CD4-positive, alpha-beta T cell treated with Interleukin-17A for 1 hour (primary cell): ENCODE measurements at places on chromosomes 3 and 15.

DNA sequence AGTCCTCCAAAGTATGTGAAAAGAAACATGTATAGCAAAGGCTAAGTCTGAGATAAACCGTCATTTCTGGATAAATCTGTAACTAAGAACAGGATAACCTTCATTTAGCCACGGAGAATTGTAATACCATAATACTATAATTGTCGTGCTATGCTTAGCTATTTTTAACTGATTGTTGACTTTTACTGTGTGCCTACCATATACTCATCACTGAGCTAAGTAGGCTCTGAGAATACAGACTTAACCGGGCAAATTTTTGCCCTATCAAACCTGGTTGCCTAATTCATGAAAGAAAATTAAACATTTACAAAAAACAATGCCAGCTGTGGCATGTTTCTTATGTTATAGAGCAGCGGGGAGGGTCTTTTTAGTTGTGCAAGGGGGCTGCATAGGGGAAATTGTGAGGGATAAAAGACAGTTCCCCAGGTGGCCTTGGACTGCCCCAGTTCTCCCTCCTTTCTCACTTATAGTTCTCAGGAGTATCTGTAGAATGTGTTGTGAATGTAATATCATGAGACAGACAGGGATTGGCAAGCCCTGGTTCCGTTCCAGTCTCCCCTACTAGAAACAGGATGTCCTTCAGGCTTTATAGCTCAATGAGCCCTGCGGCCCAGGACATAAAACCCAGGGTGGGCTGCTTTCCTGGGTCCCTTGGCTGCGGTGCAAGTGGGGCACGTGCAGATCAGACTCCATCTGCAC lies 318.5 kb downstream of the GBE1 start:
- no peak for DNase-seq

GRCh38 chr3:193452338-193452737 lies 73.8 kb upstream of the ATP13A5 start:
- no peak for DNase-seq

GRCh38 chr3:126480206-126480605 lies 4.5 kb upstream of the ZXDC start:
- DNase-seq = no peak

GRCh38 chr3:157285966-157286365 lies 126.0 kb upstream of the CCNL1 start:
- DNase-seq = no peak

GRCh38 chr15:62895139-62895866 lies 147.2 kb upstream of the TPM1 start:
- DNase-seq = no peak

- no peak for DNase-seq
These were observed 6.9 kb downstream of the TNIK start for GRCh38 chr3:171453180-171453886.

- no peak for DNase-seq
These were observed 81.7 kb downstream of the WNT5A start for GRCh38 chr3:55405436-55405835.

DNA sequence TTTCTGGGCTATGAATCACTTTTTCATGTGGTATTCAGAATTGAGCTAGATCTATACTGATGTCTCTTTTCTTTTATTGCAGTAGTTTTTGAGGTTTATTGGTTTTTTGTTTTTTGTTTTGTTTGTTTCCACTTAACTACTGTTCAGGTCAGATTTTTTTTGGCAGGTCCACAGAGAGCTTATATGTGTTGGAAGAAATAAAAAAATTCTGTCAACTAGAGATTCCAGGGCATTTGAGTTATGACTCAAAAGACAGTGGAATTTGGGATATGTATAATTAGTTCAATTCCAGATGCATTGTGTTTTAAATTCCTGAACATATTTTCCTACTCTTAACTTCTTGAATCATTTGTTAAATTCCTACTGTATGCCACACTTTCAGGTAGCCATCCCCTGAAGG lies 727.2 kb downstream of the SI start:
- no peak for DNase-seq

DNA sequence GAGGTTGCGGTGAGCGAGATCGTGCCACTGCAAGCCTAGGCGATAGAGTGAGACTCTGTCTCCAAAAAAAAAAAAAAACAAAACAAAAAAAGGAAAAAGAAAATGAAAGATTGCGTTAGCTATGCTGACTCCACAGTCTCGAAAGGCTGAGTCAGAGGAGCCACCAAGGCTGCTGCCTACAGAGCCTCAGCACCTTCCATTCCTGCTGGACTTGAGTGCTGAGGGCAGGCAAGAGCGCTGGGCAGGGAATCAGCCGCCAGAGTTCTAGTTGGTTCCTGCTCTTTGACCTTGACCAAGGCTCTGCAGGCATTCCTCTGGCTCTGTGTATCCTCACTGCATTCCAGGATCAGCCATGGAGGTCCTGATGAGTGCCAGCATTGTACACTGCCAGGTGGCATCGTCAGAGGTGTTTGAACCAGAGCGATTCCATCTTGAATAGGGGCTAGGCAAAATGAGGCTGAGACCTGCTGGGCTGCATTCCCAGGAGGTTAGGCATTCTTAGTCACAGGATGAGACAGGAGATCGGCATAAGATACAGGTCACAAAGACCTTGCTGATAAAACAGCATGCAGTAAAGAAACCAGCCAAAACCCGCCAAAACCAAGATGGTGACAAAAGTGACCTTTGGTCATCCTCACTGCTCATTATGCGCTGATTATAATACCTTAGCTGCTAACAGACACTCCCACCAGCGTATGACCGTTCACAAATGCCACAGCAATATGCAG lies 5.9 kb downstream of the MESP2 start:
- DNase-seq = no peak

GRCh38 chr3:147389717-147390116 lies 16.6 kb downstream of the ZIC4 start:
- DNase-seq = no peak

- peak; percentile 87 for DNase-seq
These were observed 39.5 kb upstream of the TPRG1 start for GRCh38 chr3:189132231-189132671.

- DNase-seq = peak; percentile 51
These were observed 750 bp downstream of the PODXL2 start for GRCh38 chr3:127629467-127630403.

DNA sequence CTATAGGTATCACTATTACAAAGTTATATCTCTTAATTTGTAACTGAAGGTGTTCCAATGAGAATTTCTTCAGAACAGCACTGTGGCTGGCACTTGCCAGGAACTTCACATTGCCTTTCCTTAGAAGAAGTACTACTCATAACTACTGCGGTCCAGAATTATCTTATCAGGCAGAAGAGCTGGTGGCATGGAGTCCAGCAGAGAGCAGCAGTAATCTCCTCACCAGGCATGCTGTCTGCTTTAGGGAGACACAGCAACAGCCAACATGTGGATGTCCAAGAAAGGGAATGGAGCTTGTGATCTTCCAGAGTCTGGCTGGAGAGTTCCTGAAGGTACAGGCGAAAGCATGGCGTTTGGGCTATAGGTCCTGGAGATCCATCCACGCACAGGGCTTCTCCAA lies 919.7 kb upstream of the NR2F2 start:
- DNase-seq = no peak

DNA sequence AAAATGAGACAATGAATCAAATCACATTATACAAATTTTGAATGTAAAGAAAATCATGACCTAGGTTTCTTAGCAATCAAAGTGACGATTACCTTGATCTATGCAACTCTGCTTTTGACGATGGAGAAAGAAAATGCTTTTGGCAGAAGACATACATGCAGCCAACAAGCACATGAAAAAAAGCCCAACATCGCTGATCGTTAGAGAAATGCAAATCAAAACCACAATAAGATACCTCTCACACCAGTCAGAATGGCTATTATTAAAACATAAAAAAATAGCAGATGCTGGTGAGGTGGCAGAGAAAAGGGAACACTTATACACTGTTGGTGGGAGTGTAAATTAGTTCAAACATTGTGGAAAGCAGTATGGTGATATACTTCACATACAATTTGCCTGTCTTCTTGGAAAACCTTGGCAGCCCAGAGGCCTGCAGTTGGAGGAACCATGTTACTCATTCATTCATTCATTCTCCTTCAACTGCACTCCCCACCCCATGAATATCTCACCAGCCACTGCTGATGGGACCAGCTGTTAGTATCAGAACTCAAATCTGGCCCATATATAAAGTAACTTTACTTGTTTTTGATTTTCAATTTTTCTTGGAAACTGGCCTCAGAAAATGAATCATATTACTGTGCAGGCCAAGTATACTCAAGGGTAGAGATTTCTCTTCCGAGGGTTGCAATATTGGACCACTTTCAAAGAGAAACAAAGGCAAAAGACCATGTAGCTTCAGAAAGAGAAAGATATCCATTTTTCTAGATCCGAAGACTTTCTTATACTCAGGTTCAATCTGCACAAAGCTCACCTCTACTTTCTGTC lies 358.6 kb upstream of the ARHGEF26 start:
- DNase-seq = no peak

DNA sequence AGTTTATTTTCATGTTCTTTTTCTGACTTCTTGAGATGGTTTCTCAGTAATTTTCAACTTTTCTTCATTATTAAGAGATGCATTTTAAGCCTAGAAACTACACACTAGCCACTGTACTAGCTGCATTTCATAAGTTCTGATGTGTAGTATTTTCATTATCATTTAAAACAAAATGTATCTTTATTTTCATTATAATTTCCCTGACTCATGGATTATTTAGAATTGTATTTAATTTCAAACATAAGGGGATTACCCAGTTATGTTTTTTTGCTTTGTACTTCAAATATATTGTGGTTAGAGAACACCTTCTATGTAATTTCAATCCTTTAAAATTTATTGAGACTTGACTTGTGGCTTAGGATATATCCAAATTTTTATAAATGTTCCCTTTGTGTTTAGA lies 44.5 kb downstream of the STT3B start:
- DNase-seq = no peak

DNA sequence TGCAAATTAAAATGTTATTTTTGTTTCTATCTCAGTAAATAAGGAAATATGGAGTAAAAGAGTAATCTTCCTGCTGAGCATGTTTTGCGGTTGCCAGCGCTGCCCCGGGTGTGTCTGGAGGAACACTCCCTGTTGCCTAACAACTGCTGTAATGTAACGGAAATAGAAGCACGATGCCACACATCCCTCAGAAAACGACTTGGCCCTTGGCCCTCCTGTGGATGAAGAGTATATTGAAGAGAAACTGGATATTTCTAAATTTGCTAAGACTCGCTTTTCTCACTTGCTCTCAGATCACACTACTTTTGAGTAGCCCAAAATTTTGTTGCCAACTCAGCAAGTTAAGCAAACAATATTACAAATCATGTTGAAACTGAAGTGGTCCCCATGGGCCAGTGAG lies 18.9 kb downstream of the CX3CR1 start:
- DNase-seq = peak; percentile 80

GRCh38 chr3:174191380-174191779 lies 667.8 kb upstream of the NAALADL2 start:
- DNase-seq = no peak

DNA sequence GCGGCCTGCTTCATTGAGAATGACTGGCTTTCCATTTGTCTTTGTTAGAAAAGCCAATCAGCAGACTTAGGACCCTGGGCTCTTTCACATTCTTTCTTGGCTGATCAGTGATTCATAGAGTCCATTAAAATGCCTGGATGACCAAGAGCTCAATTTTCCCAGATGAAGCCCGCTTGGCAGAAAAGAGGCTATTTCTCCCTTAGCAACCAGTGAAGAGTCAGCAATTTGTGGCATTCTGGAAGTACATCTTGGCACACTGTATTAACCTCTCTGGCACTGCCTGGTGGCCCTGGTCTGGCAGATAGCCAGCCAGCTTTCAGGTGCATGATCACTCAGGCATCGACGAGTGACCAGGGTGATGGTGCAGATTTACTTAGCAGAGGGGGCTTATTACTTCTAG lies 145.7 kb upstream of the PLAAT1 start:
- no peak for DNase-seq

GRCh38 chr3:33575311-33575710 lies 135.1 kb upstream of the UBP1 start:
- DNase-seq = no peak

DNA sequence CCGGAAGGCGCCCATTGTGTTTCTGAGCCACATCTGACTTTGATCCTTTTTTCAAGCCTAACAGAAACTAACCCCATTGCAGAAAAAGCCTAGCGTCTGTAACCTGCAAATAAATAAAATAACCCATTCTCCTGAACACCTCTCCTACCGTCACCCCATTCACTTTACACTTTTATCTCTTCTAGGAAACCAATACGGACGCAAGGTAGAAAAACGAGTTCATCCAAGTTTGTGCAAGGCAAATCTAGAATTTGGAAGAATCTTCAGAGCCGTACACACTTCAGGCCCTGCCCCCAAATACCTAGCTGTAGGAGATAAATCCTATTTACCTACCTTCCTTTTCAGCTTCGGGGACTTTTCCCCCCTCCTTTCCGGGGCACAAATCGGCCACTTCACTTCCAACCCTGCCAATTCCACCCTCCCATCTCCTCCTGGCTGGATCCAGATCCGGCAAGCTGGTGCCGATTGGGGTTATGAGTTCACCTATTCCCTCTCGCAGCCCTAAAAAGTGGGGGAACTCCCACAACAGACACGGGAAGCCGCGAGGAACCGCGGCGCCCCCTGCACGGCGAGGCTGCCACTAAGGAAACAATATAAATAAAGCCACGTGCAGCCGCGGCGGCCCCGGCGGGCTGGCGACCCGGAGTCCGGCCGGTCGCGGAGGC lies 987 bp downstream of the PRTG start:
- no peak for DNase-seq

DNA sequence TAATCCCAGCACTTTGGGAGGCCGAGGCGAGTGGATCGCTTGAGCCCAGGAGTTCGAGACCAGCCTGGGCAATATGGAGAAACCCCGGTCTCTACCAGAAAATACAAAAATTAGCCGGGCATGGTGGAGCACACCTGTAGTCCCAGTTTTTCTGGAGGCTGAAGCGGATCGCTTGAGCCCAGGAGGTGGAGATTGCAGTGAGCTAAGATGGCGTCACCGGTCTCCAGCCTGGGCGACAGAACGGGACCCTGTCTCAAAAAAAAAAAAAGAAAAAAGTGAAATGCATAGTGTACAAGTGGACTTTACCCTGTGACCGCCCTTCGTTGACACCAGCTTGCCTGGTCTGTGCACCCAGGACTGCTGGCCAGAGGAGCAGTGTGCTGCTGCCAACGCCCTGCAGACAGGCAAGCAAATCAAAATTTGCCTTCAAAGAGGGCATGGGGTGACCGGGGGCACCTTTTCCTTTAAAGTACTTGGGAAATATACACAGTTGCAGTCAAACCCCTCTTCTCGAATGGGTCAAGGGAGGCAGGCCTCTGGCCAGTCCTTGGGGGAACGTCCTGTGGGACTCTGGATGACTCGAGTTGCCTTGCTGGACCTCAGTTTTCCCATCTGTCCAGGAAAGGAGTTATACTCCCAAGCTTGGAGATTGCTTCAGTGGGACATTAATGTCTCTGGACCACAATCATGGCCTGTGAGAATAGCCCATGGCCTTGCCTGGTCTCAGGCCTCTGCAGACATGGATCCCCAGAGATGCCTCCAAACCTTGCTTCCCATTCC lies 1.0 kb downstream of the XYLB start:
- DNase-seq = no peak

GRCh38 chr3:33439546-33440327 lies 468 bp downstream of the UBP1 start:
- peak; percentile 33 for DNase-seq

GRCh38 chr15:70596354-70597055 lies 166.9 kb downstream of the UACA start:
- DNase-seq = no peak
